GM06990 (cell line): ENCODE measurements at places on chromosomes 2 and 18.

DNA sequence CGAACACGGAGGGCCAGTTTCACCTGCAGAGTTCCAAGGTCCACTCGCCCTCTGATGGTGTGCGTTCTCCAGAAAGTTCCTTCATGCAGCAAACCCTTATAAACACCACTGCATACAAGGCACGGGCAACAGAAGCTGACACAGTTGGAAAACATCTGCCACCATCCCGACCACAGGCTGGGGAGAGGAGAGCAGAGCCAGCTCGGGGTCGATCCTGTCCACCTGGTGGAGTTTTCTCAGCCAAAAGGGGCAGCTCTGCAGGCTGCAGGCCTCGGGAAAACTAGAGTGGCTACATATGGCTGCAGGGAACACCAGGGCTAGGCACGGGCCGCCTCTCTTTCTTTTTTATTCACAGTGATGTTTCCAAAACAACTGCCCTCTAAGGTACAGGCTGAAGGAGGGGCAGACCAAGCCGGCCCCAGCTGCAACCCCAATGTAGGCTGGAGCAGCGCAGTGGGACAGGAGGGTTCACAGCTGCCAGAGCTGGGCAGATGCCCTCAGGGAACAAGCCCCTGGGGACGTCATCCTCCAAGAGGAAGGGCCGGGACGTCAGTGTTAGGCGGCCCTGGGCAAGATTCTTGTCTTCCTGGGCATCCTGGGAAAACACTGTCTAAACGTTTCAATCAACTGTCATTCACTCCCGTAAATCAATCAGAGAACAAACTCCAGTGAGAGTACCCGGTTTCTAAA lies 274.7 kb downstream of the TWIST2 start:
- no peak for DNase-seq

- no peak for DNase-seq
Observed at GRCh38 chr2:217418090-217418489, 558.2 kb upstream of the TNP1 start.

GRCh38 chr2:128315122-128315828 lies 3.4 kb downstream of the HS6ST1 start:
- no peak for DNase-seq

GRCh38 chr2:42673989-42674579 lies 89.9 kb downstream of the OXER1 start:
- DNase-seq = no peak

GRCh38 chr18:48792141-48792540 lies 158.6 kb downstream of the SMAD7 start:
- DNase-seq = no peak

- no peak for DNase-seq
Observed at GRCh38 chr2:3035385-3036050, 342.1 kb downstream of the EIPR1 start.

GRCh38 chr2:3460831-3461800 lies 58.2 kb downstream of the ADI1 start:
- no peak for DNase-seq

GRCh38 chr2:73982140-73982617 lies 2.5 kb upstream of the TET3 start:
- DNase-seq = no peak

DNA sequence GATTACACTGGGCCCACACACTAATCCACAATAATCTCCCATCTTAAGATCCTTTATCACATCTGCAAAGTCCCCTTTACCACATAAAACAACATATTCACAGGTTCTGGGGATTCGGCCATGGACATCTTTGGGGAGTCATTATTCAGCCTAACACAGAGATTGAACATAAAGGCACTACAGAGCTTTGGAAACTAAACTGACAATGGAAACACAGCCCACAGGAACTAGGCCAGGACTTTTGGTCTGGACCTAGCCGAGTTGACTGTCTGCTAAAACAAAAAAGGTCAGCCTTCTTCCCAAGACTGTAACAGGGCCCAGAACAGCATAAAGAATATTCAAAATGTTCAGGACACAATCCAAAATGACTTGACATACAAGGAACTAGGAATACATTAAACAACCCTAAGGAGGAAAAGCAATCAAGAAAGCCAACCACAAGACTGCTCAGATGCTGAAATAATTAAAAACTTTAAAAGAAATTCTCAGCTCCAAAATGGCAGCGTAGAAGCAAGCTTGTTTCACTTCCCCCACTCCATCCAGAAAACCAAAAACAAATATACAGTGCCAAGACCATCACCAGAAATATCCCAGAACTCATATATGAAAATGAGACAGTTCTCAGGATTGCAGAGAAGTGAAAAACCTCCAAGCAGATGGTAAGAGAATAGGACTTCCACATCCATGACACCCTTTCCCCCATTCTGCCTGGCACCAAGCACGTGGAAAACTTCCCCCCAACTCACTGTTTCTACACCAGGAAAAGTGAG lies 207.8 kb downstream of the ATAD2B start:
- DNase-seq = no peak

GRCh38 chr18:32920796-32921787 lies 148.3 kb upstream of the KLHL14 start:
- DNase-seq = no peak

- no peak for DNase-seq
Observed at GRCh38 chr2:191682126-191682525, 4.2 kb downstream of the NABP1 start.
